ENCODE measurements at places on chromosomes 11 and 22.

- peak; percentile 85 for DNase-seq
Measured at GRCh38 chr11:66579017-66579606, 10.7 kb upstream of the CTSF start.

GRCh38 chr11:114082767-114083181 is 23.3 kb downstream of the ZBTB16 start:
- no peak for DNase-seq

- DNase-seq, result no peak
Measured at GRCh38 chr11:125464666-125465065, 31.4 kb downstream of the FEZ1 start.

DNA sequence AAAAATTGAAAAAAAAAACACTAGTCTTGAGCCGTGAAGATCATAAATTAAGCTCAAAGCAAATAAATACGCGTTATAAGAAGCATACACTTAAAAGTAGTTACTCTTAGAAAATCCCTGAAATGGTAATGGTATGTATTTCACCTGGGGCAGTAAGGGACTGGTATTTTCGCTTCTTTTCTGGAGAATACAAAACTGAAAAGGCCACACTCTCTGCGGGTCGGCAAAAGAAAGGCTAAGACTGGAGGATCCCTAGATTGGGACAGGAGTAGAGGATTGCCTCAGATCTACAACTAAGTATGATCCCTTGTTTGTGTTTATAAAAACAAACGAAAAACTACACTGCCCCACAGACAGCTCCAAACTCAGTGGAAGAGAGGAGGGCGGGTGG is 617 bp downstream of the TSG101 start:
- no peak for DNase-seq

DNA sequence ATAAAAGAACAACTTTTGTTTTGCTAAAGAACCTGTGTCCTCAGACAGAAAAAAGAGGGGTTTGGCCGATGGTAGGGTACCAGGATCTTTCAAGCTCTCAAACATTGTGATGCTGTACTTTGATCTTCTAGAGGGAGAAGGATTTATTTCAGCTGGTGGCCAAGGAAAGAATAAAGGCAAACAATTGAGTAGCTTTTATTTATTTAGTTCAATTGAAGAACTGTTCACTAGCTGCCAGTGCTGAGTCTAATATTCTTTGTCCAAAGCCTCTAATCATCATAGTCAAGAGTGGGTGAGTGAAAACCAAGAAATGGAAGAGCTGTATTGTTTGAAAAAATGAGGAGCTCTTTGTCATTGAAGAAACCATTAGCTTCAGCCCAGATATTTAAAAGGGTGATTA is 138.4 kb downstream of the FAT3 start:
- no peak for DNase-seq

DNA sequence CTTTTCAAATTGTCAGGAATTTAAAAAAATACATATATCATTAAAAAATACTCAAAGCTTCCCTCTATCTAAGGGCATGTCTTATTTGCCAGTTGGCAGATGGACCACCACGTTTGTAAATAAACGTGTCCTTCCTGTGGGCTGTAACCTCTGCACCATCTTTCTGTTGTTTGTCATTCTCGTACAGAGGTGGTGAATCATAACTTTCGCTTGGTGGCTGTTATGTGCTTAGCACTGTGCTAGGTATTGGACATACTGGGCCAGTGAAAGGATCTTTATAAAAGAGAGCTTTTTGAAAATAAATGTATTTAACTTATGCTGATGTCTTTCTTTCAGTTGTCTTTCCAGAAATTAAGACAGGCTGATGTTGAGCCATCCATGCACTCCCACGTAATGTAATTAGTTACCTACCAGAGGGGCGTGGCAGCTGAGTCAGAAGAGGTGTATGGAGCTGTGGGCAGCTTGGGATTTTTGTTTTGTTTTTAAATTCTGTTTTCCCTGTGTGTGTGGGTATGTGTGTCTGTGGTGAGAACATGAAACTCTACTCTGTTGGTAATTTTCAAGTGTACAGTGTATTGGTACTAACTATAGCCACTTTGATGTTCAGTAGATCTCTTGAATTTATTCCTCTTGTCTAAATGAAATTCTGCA is 62.7 kb downstream of the TECTA start:
- DNase-seq, result no peak

DNA sequence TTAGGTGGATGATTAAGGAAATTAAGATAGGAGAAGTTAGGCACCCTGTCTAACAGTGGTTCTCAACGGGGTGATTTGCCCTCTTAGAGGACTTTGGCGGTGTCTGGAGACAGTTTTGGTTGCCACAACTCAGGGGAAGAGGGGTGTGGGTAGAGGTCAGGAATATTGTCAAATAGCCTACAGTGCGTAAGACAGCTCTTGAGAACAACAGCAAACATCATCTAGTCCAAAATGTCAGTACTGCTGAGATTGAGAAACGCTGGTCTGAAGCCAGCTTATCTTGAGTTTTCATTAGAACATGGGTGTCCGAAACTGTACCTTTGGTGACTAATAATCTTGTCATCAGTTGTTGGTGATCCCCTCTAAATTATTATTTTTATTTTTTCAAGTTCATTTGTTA is 38.4 kb downstream of the CECR2 start:
- DNase-seq, result no peak

GRCh38 chr11:116718955-116719501 is 53.8 kb downstream of the BUD13 start:
- DNase-seq, result no peak

GRCh38 chr11:59857439-59858434 is 8.6 kb downstream of the TCN1 start:
- no peak for DNase-seq

DNA sequence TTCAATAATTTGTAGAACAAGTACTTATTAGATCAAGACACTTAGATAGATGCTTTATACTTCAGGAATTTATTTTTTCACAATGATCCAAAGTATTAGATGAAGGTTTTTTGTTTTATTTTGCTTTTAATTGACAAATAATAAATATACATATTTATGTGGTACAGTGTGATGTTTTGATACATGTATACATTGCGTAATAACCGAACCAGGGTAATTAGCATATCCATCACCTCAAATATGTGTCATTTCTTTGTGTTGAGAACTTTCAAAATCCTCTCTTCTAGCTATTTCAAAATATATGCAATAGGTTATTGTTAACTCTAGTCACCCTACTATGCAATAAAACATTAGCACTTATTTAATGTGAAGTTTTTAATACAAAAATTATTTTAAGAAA is 21.4 kb downstream of the TRIM5 start:
- no peak for DNase-seq

- DNase-seq, result no peak
Measured at GRCh38 chr22:19196841-19197612, 18.5 kb upstream of the SLC25A1 start.

GRCh38 chr11:66860449-66860831 is 3.6 kb downstream of the LRFN4 start:
- DNase-seq, result no peak

- DNase-seq, result no peak
Measured at GRCh38 chr11:17740649-17741235, 6.2 kb downstream of the KCNC1 start.

DNA sequence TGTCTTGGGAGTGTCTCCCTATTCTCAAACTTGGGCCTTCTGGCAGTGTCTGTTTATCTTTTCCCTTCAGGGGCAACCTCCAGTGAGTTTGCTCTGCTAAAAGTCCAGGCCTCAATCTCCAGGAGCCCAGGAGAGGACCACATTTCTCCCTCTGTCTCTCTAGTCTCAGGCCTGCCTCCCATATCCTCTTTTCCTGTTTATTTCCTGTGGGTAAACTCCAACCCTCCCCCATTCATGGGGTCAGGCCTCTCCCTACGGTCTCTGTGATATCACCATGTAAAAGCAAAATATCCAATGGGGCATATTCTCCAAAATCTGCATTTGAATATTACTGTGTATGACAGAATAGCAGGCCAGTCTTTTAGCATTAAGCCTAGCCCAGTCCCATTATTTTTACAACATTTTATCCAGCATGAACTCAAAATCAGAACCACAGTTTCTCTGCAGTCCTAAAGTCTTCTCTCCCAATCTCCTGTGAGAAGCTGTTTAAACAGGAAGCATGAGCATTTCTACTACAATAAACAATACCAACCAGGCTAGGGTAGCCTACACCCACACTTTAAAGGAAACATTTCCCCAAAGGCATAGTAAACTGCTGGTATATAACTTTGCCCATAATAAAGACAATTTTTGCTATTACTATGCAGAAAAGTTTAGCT is 18.0 kb upstream of the TMEM135 start:
- DNase-seq, result no peak

DNA sequence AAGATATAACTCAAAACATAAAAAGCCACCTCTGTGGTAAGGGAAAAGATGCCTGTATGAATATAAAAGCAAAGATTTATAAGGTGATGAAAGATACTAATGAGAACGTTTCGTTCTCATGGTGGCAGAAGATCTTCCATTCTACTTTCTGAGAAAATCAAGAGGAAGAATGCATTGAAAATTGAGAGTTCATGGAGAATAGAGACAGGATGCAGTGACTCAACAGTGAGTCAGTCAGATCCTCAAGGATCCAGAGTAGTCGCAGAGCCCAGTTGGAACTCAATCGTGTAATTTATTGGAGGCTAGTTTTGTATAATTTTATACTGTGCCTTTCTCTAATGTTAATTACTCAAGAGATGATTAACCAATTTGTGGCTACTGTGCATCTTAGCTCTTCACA is 73.3 kb downstream of the ENTHD1 start:
- DNase-seq, result peak; percentile 20

- no peak for DNase-seq
Measured at GRCh38 chr11:66420671-66421476, at the start of gene NPAS4. TSS of gene NPAS4 (plus strand) at chr11:66421035. CDS start at chr11:66421180, 145 bp downstream.

GRCh38 chr11:103086461-103086860 is 5.5 kb downstream of the DCUN1D5 start:
- no peak for DNase-seq

- no peak for DNase-seq
Measured at GRCh38 chr22:48259991-48260670, 1497.7 kb downstream of the TBC1D22A start.
